AG09309 (cell line): ENCODE measurements at places on chromosomes 3 and 15.

GRCh38 chr3:109853077-109853731 lies 515.9 kb upstream of the DPPA4 start:
- DNase-seq, result no peak

DNA sequence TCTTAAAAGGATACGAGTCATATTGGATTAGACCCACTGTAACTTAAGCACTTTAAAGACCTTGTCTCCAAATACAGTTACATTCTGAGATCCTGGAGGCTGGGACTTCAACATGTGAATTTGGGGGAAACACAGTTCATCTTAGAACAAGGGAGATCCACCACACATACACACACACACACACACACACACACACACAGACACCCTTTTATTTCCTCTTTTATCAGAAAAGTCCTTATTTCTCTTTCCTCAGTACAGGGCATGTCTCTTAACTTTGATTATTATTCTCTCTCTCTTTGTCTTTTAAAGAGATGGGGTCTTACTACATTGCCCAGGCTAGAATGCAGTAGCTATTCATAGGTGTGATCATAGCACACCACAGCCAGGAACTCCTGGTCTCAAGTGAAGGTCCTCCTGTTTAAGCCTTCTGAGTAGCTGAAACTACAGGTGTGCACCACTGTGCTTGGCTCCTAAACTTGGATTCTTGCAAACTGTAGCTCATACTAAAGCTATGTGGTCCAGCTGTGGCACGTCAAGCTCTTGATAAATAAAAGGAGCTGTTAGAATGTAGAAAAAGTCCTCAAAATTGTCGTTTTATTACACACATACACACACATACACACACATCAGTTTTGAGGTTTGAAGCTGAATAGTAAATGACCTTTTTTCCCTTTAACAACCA lies 7.4 kb downstream of the GOLM2 start:
- no peak for DNase-seq

GRCh38 chr3:63095-63765 lies 133.3 kb upstream of the CHL1 start:
- no peak for DNase-seq

GRCh38 chr15:68031404-68031803 lies 22.7 kb upstream of the PIAS1 start:
- no peak for DNase-seq

- DNase-seq, result no peak
Observed at GRCh38 chr3:169815590-169816150, 3.0 kb upstream of the LRRC34 start.

- peak; percentile 14 for DNase-seq
Observed at GRCh38 chr3:33722626-33723370, 4.7 kb upstream of the CLASP2 start.

GRCh38 chr3:166860217-166860616 lies 519.9 kb downstream of the ZBBX start:
- DNase-seq, result no peak

GRCh38 chr3:94716326-94717018 lies 653.6 kb downstream of the NSUN3 start:
- no peak for DNase-seq

GRCh38 chr3:194736896-194737600 lies 51.4 kb downstream of the FAM43A start:
- DNase-seq, result no peak
